ENCODE measurements at places on chromosomes 3 and 15.
A peak's percentile ranks its signal among the peaks of the same experiment; 100 is the strongest.

GRCh38 chr3:52454938-52455282, 494 bp upstream of the NISCH start:
- no peak for DNase-seq

DNA sequence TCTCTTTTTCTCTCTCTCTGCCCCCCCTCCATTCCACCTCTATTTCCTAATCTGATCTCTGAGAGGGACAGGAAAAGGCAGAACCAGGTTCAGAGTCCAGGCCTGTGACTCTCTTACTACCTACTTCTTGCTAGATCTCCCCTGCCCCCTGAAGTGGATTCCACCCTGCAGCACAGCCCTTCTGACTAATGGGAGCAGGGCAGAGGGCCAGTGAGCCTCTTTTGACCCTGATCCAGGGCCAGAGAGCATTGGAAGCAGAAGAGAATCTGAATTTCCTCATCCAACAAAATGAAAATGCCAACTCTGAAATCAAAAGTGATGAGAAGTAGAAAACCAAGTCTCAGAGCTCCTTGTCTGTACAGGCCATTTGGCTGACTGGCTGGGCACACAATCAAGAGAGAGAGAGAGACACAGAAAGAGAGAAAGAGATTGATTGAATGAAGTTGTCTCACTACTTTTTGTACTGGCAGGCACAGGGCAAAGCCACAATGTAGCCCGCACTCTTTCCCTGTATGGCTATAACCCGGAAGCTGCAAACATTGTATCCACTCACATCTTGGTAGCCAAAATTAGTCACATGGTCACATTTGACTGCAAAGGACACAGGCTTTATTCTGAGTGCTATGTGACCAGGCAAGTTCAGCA, 31.6 kb upstream of the GLCE start:
- DNase-seq, result no peak

DNA sequence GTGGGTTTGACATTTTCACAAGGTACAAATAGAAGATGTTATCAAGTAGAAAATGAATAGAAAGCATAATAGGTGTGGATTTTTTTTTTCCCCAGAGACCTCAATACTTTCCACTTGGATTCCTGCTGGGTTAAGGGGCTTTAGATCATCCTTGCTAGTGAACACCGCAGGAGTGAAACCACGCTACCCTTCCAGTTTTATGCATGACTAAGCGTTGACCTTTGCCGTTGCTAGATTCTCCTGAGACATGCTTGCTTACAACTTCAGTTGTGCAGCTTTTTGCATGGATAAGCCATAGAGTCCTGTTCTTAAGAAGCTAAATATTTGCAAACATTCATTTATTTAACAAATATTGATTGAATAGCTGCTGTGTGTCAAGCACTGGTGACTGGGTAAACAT, 299.7 kb upstream of the LMCD1 start:
- no peak for DNase-seq

- no peak for DNase-seq
These were observed 207.1 kb downstream of the PTPRG start for GRCh38 chr3:61768284-61769037.

GRCh38 chr3:126125781-126126251, 41.9 kb upstream of the SLC41A3 start:
- no peak for DNase-seq

DNA sequence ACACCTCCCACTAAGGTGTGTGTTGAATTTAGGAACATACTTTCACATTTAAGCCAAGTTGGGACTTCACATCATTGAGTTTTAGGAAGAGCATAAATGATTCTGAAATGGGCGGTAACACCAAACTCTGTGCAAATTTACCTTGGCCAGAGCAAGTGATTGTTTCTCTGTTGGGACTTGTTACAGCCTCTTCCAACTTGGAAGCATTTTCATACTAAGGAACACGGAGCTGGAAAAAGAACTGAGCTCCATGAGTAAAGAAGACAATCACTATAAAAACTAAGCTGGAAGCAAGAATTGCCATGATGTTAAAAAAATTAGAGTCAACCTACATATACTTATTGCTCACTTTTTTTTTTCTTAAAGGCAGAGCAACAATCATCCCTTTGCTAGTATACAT, 371.3 kb downstream of the ERC2 start:
- DNase-seq, result no peak

GRCh38 chr15:66964791-66965190, 100.6 kb upstream of the SMAD3 start:
- DNase-seq, result no peak

DNA sequence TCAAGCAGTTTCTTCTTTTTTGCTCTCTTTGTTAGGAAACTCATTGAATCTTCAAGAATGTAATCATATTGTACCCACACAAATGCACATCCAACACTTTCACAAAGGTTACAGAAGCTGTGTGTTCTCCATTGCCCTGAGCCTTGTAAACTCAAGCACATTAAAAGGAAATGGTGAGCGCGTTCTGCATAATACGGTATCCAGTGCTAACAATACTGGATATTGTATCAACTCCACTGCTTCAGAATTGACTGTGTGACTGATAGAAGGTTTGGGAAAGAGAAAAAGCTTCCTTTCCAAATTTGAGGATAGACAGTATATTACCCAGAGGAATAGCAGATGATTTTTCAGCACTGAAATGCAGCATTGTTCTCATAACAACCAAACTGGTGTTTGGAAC, 268.9 kb upstream of the RBMS3 start:
- no peak for DNase-seq

DNA sequence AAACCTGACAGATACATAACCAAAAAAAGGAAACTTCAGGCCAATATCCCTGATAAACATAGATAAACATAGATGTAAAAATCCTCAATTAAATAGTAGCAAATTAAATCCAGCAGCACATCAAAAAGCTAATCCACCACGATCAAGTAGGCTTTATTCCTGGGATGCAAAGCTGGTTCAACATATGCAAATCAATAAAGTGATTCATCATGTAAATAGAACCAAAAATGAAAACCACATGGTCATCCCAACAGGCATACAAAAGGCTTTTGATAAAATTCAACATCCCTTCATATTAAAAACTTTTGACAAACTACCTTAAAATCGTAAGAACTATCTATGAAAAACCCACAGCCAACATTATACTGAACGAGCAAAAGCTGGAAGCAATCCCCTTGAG, 882.2 kb downstream of the NTRK3 start:
- DNase-seq, result no peak

DNA sequence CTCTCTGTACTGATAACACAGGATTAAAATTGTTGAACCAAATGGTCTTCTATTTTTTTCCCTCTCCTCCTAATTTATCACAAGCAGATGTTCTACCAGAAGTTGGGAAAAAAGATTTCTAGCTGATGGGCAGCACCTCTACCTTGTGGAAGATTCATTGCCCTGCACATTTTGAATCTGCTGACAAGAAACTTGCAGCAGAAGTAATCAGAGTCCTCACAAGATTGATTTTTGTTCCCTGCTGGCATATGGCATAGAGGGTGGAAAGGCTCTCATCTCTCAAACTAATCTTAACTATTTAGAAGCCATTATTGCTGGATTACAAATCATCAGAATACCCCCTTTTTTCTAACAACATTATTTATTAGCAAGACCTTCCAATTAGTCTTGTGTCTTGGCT, 148.9 kb upstream of the MEIS2 start:
- DNase-seq, result no peak

- no peak for DNase-seq
These were observed 84.0 kb downstream of the ATP13A4 start for GRCh38 chr3:193470710-193471109.

GRCh38 chr15:99582508-99582960, 16.8 kb downstream of the MEF2A start:
- no peak for DNase-seq

DNA sequence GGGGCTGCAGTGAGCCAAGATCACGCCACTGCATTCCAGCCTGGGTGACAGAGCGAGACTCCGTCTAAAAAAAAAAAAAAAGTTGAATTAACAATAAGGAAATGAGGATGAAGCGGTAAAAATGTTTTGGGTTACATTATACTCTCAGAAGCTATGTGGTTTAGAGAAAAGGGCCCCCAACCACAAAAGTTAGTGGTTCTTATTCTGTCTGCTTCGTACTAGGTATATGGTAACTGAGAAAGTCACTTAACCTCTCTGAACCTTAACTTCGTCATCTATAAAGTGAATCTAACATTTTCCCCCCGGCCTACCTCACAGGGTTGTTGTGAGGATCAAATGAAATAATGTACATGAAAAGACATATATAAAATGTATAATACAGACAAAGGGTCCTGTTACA, 38.4 kb upstream of the EHHADH start:
- no peak for DNase-seq

DNA sequence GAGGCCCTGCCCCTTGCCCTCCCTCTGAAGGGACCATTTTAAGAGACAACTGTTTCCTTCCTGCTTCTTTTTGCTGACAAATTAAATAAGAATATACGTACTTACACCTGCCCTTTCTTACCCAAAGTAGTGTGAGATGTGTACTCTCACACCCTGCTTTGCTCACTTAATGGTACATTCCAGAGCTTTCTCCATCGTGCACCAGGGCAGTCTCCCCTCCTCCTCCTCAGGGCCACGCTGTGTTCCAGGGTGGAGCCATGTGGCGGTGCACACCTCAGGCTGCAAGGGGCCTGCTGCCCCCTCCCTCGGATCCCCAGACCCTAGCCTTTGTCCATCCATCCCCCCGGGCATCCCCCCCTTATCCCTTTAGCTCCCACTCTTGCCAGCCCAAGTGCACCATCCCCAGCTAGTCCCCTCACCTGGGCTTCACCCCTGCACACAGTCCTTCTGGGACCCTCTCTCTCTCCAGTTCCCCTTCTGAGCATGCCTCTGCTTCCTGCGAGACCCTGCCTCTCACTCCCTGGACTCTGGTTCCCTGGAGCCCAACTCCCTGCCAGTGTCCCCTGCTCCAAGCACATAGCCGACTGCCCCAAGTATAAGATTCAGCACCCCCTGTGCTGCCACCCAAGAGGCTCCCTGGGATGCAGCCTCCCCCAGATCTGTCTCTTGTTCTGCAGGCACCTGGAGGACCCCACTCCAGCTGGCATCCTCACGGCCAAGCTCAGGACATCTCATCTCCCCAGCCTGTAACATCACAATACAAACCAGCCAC, 89.5 kb upstream of the IQSEC1 start:
- DNase-seq, result no peak

DNA sequence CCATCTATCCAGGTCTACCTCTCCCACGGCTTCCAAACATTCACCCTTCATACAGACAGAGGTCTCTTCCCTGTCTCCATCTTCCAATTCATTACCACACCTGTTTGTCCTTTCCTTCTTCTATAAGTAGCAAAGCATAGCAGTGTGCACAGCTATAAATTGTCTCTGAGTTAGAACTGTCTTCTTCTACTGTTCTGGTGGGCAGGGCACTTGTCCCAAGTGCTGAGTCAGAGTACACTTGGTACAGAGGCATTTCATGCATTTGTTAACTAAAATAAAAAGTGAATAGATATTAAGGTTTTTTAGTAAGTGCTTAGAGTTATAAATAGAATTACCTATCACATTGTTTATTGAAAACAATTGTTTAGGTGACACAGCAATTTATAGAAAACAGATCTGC, 150.1 kb upstream of the CCDC54 start:
- no peak for DNase-seq

DNA sequence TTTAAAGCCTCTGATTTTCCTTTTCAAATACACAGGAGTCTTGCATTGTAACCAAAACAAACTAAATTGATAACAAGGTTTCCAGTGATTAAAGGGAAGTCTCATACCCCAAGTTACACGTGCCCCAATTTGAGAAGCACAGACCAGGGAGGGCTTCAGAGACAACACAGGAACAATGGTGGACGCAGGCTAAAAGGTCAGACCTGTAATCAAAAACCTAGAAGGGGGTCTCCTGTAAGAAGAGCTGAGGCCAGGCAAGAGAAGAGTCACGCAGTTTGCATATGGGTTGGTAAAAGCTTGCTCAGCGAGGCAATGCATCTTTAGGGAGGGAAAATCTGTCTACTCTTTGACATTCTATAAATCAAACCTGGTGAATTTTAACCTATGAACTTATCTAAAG, 58.6 kb upstream of the MCF2L2 start:
- DNase-seq, result no peak

DNA sequence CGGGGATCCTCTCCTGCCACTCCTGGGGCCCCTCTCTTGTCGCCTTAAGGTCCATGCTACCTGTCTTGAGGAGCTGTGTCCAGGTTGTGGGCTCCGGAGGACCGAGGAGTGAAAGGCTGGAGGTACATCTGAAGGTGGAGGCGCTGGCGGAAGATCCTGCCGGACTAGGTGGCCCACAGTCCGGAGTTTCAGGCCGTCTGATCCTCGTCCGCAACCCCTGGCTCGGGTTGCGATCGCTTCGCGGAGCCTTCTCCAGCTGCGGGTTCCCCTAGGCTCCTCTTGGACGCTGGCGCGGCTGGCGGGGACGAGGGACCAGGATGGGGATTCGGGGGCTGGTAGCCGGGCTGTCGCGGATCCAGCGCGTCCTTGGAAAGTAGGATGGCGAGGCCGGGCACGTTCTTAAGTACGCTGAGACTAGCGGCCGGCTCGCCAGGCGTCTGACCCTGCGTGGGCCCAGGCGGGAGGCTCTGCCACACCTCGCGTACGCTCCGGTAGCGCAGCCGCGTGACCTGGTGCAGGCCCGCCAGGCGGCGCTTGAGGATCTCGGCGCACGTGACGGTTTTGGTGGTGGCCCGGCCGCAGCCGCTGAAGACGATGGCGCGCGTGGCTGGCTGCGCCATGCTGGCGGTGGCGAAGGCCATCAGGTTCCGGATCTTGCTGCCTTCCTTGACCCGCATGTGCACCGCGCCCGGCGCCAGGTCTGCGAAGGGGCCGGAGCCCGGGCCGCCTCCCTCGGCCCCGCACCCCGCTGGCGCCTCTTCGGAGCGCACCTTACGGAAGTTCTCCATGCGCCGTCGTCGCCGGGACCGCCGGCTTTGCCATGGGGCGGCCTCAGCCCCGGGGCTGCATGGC, 550 bp downstream of the RPP25 start:
- DNase-seq, result peak; percentile 37
